Right renal pelvis (tissue), 4 donors: ENCODE measurements at places on chromosomes 1 and 21. TPM values are rescaled to one million over a fixed set of nuclear protein-coding genes. Genes with fewer than 3 reads are reported as not detected.

The CD34 gene
- 123 TPM for polyA plus RNA-seq

The HTR1D gene
- 0.44 TPM for polyA plus RNA-seq

The INAVA gene
- polyA plus RNA-seq, result 37.9 TPM

The ESPN gene
- polyA plus RNA-seq, result 10.1 TPM

The MTMR11 gene
- polyA plus RNA-seq, result 30.3 TPM

The GBP3 gene
- 26.7 TPM for polyA plus RNA-seq

The OR10J1 gene
- not detected for polyA plus RNA-seq

The CEP85 gene
- 15.9 TPM for polyA plus RNA-seq

DNA sequence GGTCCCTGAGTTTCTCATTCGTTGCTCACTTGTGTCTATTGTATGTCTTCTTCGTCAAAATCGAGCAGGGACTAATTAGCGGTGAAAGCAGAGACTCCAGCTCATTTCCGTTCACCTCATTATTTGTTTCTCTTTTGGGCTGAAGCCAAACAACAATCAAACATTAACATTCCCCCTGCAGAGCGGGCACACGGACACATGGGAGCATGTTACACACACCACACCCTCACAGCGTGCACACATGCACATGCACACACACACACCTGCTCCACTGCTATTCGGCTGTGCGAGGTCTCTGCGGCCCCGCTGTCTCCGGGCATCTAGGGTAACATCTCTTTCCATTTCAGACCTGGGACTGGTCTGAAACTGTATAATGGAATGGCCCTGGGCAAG, 58.5 kb upstream of the LRRC8D start:
- DNase-seq, result no peak

- no peak for DNase-seq
These were observed 46.1 kb downstream of the PUM1 start for GRCh38 chr1:31019401-31019800.

- DNase-seq, result no peak
These were observed 94.7 kb downstream of the LACTBL1 start for GRCh38 chr1:22877980-22878379.

- DNase-seq, result no peak
These were observed 2.2 kb upstream of the CRYBG2 start for GRCh38 chr1:26356106-26356505.

DNA sequence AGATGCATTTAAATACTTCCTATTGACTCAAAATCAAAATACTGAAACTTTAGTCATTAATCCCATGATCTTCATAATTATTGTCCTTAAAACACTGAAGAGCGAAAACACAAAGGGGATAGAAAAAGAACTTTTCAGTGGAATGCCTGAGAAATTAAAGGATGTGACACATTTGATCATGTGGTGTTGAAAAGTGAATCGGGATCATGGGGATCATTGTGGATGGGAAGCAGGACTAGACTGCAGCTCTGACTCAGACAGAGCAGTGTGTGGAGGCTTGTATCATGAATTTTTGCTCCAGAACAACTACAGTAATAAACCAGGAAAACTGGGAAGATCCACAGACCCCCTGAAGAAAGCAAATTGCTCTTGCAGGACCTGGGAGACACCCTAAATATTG, 161.1 kb upstream of the CXADR start:
- no peak for DNase-seq

GRCh38 chr1:237670302-237670701, 220.4 kb downstream of the ZP4 start:
- DNase-seq, result no peak

DNA sequence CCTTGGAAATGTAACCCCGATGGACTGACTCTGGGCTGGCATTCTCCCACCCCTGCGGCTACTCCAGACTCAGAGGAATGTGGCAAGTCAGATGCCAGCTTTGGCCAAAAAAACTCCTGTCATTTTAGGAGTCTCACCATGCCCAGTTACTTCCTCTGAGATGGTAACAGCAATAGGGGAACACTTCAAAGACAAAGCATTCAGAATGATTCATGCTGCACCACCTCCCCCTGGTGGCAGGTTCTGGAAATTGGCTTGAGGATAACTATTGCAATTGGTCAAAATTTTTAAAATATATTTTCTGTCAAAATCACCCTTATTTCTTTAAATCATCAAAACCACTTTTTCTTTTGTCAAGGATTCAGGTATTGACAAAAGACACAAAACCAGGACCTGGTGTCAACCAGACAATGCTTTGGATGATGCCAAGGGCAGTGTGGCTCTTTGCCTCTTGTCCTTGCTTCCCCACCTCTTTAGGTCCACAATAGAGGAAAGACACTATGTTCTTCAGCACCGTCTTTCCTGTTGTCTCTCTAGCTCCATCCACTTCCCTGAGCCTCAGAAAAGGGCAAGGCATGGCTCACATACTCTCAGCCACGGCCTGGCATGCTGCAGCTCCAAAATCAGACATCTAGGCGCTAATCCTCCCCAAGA, 9.9 kb upstream of the CDCA8 start:
- no peak for DNase-seq

DNA sequence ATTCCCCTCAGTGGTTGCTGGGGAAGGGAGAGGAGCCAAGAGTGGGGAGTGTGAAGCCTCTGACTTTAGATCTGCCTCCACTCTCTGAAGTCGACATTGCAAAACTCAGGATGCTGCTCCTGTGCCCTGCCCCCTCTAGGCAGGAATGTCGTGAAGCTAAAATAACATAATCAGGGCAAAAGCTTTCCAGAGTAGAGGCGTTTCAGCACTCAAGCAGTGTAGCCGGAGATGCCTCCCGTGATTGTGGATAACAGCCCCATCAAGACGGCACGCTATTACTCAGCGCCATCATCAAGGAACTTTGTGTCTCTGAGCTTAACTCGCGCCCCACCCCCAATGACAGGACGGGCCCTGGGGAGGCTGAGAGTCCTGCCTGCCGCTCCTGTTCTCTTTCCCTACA, 60.0 kb downstream of the FBXO2 start:
- DNase-seq, result no peak

GRCh38 chr1:151763990-151764389, 694 bp upstream of the MRPL9 start:
- DNase-seq, result no peak

DNA sequence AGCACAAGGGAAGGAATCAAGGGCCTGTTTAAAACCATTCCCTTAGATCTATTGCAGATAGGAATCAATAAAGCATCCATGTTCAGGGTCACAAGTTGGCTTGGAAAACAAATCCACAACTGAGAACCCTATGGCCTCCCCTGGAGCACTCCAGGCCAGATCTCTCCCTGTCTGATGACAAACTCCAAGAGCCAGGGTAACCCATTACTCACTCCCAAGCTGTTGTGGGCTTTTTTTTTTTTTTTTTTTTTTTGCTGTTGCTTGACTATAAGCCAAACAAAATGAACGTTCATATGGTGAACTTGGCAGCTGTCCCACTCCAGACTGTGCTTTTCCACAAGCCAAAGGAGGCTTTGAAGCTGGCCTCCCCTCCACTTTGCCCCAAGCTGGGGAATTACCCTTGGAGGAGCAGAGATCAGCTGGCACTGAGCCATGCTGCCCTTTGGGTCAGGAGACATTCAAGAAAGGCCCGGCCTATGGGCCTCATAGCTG, 35.7 kb upstream of the VAV3 start:
- peak; percentile 43 for DNase-seq

DNA sequence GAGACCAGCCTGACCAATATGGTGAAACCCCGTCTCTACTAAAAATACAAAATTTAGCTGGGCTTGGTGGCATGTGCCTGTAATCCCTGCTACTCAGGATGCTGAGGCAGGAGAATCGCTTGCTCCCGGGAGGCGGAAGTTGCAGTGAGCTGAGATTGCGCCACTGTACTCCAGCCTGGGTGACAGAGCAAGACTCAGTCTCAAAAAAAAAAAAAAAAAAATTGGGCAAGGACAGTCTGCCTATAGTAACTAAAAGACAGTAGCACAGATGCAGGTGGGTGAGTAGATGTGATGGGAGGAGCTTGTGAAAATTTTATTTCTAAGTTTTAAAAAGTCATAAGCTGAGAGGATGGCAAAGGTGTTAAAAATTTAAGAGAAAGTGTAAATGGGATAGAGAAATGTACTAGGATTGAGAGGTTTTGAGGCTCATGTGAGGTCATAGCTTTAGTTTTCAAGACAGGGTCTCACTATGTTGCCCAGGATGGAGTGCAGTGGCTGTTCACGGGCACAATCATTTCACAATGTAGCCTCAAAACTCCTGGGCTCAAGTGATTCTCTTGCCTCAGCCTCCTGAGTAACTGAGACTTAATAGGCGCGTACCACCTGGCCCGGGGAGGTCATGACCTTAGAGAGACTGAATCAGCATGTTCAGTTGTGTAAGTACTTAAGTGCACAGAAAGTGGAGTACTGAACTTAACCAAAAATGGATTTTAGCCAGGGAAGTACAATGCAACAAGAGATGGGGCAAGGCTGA, 33.7 kb downstream of the PTP4A2 start:
- DNase-seq, result no peak

DNA sequence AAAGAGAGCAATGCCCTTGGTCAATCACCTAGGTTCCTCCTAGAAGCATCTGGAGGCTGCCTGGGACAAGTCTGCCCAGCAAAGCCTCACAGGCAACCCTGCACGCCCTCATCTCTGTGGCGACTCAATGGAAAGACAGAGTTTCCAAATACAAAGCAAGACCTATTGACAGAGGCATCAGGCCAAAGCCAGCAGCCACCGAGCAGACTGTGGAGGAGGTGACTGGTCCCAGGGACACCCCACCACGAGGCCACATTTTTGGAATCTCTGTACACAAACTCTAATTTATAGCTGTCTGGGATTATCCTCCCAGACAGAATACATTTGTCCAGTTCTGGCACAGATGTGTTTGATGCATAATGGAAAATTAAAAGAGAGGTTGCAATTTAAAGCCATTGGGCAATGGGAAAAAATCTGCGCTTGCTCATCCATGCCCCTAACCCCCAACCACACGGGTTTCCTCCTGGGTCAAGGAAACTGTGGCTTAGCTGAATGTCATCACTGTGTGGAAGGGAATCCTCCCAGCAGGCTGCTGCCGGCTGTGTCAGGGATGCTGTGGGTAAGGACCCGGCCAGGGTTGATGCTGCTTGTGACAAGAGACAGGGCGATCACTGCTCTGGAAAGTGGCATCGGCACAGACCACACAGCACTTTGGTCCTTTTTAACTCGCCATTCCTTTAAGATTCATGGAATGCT, 14.3 kb downstream of the TSPAN2 start:
- DNase-seq, result no peak

DNA sequence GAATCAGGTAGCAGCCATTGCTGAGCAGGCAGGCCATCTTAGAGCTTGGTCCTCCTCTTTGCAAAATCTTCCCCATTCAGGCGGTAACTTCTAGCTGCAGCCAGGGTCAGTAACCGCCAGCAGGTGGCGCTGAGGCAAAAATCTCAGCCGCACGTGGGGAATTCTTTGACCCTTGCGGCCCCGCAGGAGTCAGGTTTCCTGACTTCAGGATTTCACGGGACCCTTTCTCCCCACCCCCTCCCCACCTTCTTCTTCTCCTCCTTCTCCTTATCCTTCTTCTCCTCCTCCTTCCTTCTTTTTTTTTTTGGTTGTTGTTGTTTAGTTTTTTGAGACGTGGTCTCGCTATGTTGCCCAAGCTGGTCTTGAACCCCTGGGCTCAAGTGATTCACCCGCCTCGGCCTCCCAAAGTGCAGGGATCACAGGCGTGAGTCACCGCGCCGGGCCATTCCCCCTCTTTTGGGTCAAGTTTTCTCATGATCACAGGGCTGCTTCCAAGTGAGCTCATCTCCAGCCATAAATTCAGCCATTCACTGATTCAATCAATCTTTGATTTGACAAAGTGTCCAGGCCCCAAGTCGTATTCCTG, 33.4 kb upstream of the TENT5B start:
- DNase-seq, result no peak

DNA sequence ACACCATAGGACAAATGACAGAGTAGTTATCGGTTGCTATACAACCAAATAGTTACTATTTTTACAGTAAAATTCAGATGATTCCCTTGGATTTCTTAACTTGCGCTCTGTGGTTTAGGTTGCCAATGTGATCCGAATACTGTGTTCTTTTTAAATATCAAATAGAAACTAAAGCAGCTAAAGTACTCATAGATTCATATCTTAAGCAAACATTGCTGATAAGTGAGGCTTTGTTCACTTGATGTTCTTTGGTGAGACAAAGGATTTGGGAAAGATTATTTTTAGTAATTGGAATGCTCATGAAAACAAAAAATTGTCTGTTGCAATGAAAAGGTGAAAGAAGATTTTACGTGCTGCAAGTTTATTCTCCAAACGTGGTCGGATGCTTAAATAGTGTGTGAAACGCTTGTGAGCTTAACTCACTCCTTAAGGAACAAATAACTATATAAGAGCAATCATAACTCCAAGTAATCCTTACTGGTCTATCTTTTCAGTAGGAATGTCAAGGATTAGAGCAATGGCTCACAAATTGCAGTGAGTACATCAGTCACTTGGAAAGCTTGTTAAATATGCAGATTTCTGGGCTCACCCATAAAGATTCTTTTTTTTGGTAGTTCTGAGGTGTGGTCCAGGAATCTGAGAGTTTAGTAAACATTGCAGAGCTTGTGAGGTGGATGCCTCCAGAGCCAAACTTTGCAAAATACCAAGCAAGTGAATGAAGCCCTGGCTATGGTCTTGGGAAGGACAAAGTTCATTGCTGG, 31.8 kb upstream of the PDC start:
- no peak for DNase-seq

DNA sequence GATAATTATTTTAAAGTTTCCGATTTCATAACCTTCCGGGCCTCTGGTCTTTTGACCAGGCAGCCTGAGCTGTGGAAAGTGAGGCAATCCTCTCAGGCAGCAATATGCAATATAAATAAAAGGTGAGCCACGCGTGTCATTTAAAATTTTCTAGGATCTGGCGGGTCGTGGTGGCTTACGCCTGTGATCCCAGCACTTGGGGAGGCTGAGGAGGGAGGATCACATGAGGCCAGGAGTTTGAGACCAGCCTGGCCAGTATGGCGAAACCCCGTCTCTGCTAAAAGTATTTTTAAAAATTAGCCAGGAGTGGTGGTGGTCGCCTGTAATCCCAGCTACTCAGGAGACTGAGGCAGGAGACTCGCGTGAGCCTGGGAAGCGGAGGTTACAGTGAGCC, 546 bp upstream of the ZNF695 start:
- DNase-seq, result no peak

- DNase-seq, result no peak
These were observed 194.4 kb downstream of the DPYD start for GRCh38 chr1:97726386-97726785.
